Urinary bladder (tissue), 4 donors: ENCODE measurements at places on chromosomes 2 and 18. TPM values are rescaled to one million over a fixed set of nuclear protein-coding genes. Genes with fewer than 3 reads are reported as not detected.

Gene FAM124B
- total RNA-seq = 13.1 TPM

DNA sequence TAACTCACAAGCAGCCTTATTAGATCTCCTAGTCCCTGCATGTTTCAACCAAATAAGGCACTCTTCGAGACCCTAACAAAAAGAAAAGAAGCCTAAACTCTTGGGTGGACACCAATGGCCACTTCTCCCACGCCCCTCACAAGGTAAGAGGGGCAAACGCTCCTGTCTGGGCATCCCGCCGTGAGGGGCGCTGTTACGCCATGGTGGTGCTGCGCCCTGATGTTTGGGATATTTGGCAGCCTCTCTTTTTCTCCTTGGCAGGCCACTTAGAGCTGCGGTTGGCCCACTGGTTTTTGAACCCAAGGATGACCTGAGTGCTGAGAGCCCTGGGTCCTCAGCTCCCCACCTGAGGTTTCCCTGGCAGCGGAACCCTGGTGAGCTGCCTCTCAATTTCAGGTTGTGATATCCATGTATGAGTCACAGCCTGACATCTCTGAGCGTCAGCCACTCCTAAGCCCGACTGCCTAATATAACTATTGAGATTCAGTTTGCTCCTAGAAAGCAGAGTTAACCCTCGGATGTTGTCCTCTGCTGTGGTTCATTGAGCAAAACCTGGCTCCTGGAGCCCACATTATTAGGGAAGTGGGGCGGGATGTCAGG, 103.3 kb downstream of the COL6A3 start:
- DNase-seq = no peak

DNA sequence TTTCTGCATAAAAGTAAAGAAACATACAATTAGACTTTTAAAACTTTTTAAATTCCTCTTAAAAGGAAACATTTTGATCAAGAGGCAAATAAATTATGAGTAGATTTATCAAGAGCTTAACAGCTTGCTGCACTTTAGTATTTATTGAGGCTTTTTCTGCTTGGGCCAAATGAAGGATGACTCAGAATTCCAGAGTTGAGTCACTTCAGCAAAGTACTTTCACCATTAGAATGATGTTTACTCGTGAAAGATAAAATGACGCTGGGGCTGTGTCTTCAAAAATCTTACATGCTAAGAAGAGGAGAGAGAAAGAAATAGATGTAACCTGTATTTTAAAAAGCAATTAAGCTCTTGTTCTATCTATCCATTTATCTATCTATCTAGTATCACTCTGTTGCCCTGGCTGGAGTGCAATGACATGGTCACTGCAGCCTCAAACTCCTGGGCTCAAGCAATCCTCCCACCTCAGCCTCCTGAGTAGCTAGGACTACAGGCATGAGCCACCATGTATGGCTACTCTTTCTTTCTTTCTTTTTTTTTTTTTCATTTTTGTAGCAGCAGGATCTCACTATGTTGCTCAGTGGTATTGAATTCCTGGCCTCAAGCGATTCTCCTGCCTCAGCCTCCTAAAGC, 75.3 kb upstream of the RIOK3 start:
- DNase-seq = no peak

DNA sequence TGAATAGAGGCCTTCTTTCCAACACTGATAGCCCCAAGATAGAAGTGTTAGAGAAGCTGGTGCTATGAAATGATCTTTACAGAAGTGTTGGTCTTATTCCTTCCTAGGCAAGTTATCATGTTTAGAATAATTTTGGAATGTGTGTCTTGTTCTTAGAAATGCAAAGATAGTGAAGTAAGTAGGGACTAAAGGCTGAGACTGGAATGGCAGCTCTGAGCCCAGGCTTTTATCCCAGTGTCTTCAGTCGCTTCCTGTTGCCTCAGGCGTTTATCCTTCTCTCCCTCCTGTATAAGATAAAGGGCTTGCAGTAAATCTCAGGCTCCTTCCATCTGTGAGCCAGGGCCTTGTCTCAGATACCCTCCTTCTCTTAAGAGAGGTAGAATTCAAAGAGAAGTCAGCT, 218.1 kb downstream of the TPGS2 start:
- DNase-seq = no peak

Gene NT5DC4
- total RNA-seq = not detected

- peak; percentile 31 for DNase-seq
Observed at GRCh38 chr2:119491776-119492525, 32.3 kb downstream of the SCTR start.

GRCh38 chr18:27996801-27997272, 180.1 kb downstream of the CDH2 start:
- DNase-seq = no peak

DNA sequence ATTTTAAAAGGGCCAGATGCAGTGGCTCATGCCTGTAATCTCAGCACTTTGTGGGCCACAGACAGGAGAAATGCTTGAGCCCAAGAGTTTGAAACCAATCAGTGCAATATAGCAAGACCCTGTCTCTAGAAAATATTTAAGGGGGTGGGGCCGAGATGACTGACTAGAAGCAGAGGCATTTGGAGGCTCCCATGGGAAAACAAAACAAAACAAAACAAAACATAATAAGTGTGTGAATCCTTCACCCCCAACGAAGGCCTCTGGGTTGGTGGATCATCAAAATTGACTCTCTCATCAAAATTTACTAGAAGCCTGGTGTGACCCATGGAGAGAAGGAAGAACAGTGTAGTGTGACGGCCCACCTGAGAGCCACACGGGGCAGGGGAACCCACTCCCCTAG, 560.9 kb downstream of the LRP1B start:
- no peak for DNase-seq

DNA sequence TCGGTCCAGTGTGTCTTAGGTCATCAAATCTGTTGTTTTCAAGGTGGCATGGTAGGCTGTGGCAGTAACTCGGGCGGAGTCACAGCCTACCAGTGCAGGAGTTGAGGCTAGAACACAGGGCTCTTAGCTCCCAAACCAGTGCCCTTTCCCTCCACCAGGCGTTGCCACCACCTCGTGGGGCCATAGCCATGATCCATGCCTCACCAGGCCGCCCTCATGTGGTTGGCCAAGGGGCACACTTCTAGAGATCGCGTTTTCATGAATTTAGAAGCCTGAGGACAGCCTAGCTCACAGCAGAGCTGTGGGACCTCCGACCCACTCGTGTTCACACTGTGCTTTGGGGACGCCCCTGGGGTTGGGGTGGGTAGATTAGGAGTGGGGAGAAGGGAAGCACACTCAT, 10.6 kb downstream of the SEC11C start:
- no peak for DNase-seq

Gene ATP6V1B1
- total RNA-seq = 0.63 TPM

DNA sequence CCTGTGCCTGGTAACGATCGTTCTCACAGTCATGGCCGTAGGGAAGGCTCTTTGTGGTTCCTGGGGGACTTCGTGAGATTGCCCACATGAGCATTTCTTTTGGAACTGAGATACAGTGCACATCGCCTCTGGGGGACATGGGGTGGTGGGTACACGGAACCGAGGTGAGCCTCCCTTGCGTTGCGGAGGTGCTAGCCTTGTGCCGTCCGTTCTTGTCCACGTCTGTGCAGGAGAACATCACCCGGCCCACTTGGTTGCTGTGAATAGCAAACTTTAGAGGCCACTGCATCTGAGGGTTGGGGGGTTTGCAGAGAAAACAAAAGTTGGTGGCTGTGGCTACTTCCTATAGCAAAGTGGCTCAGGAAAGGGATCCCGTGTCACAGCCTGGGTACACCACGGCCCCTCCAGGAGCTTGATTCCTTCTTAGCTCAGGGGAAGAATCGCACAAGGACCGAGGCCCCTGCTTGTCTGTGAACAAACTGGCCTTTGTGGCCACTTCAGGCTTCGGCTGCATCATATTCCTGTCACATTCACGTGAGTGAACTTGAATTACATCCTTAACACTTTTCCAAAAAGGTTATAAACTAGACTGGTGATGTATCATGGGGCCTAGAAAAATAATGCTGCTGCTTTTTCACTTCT, 72.6 kb downstream of the LRRFIP1 start:
- no peak for DNase-seq

DNA sequence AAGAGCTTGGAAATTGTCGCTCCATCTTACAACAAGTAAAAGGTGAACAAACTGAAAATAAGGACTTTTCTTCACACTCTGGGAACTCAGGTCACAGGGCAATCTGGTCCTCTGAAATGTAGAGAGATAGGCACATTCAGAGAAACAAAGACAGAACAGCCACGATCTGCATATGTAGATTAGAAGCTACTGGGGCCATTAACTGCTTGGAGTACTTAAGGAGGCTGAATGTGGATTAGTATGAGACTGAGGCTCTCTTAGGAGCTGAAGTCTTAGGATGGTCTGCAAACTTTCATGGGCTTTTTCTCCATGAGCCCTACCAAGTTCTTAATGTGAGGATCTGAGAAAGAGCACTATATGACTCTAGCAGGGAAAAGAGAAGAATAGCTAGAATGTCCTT, 265.3 kb upstream of the NXPH2 start:
- DNase-seq = no peak

GRCh38 chr2:106292627-106293026, 98.5 kb upstream of the UXS1 start:
- DNase-seq = no peak

Gene RAB31
- total RNA-seq = 37.1 TPM

DNA sequence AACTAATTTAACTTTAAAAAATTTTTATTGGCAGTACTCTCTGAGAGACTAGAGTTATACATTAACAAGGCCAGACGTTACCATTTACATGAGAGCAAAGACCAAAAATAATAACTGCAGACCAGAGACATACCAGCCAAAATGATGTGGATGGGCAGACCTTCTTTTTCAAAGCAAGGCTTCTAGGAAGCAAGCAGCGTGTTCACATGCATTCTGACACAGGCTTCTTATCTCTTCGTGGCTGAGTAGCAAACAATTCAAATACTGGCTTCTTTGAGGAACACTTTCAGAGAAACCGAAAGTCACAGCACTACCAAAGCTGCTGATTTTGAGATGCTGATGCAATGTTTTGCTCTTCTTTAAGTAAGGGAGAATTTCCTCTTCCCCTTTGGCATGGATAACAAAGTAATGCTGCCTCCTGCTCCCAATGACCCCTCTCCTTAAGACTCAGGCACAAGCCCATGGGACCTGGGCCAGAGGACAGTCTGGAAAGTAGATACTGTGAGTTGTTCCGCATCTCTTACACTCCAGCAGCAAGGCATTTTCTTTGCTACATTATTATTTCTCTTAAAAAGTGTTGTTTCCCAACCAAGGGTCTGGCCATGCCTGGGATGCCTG, 181.9 kb downstream of the MREG start:
- DNase-seq = no peak

GRCh38 chr18:41216341-41217003, 738.6 kb upstream of the PIK3C3 start:
- no peak for DNase-seq

Gene PIGN
- 84.6 TPM for total RNA-seq

DNA sequence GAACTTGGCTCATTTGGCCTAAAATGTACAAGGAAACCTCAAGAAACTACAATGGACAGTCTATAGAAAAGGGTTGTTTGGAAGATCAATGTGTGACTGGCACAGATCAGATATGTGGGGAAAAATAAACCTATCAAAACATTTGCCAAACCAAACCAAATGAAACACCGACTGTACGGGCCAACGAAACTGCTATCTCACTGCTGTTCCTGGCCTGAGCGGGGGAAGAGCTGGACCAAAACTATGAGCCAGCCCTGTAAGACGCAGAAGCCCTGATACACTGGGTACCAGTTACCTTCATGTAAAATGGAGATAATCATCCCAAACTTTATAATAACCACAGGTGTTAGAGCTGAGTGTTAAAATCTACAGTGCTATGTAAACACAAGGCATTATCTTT, 11.7 kb downstream of the CDC42EP3 start:
- no peak for DNase-seq

Gene SLC8A1
- total RNA-seq = 280 TPM

GRCh38 chr2:38098421-38099098, 22.6 kb upstream of the CYP1B1 start:
- DNase-seq = no peak

GRCh38 chr18:58501066-58501896, 127.6 kb downstream of the ALPK2 start:
- DNase-seq = no peak

GRCh38 chr18:51132256-51132935, 65.1 kb downstream of the MEX3C start:
- no peak for DNase-seq

DNA sequence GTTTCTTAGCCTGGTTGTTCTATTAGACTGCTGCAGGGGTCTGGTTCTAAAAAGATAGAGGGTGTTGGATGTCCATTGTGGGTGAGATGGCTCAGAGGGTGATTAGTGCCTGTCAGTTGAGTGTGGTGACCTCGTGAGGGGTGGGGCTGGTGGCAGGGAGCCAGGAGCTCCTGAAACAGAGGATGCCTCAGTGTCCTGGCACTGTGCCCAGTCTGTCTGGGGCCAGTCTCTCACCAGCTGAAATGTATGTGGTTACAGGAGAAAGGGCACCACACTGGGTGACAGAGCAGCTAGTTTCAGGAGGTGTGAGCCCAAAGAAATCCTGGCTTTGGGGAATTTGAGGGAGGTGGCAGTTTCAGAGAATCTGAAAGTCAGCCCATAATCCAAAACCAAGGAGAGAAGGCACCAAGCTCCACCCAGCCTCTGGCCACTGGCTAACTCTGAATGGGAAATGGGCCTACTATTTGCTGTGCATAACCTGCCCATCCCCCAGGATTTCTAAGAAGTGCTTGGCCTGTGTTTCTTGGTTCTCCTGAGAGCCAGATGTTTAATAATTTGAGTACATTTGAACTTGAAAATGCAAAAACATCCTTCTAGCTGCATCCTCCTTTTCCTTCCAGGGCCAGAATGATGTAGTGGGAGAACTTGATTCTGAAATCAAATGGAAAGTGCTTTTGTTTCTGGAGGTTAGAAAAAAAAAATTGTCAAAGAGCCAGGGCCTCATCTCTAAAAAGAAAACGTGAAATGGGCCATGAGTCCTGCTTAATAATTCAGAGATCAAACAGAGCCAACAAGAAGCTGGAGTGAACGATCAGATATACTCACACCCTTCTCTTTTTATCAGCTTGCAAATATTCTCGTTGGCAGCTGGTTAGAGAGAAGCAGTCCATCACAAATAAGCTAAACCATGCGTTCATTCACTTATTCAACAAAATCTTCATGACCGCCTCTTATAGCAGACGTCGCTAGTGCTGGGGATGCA, 92.3 kb downstream of the B3GNT2 start:
- no peak for DNase-seq
